ENCODE measurements at places on chromosomes 6 and 20.

- peak; percentile 62 for DNase-seq
These were observed at the start of gene DOK5 for GRCh38 chr20:54475334-54476168. Gene DOK5 (plus strand): TSS chr20:54475593. CDS start chr20:54475947, 354 bp downstream.

DNA sequence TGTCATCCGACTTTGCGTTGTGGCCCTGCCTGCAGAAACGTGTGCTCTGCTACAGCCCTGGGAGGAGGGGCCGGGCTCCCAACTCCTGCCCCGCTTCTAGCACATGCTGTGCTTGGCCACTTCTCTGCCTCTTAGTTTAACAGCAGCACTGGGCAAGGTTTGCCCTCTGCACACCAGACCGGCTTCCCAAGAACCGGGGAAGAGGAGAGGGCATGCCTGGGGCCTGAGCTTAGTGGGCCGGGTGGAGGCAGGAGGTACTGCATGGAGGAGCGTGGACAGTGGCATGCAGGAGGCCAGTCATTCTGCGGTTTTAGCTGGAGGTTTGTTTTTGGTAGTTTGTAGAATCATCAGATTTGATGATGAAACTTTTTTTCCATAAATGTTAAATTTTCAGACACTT lies 45.5 kb downstream of the CEP43 start:
- no peak for DNase-seq

GRCh38 chr6:84791927-84792326 lies 27.5 kb upstream of the TBX18 start:
- DNase-seq = no peak

- DNase-seq = no peak
These were observed 1175.3 kb upstream of the GJE1 start for GRCh38 chr6:140957386-140957785.

DNA sequence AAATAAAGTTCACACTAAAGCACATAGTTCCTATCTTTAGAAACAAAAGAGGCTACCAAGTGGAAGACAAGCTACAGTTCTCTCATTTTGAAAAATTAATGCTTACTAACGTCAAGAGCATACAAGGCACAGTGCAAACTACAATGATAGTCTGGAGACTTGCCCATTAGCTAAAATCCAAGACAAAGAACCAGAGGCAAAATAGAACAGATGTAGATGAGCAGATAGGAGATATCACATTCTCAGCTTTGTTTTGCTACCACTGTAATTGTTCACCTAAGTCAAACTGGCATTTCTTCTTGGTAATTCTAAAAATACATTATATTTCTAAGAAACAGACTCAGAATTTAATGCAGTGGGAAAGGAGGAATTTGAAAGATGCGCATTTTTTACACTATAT lies 5.2 kb downstream of the TMEM30A start:
- DNase-seq = no peak

- no peak for DNase-seq
These were observed 20.6 kb downstream of the EPM2A start for GRCh38 chr6:145714731-145715130.

GRCh38 chr20:62983210-62983609 lies 23.6 kb downstream of the BHLHE23 start:
- DNase-seq = no peak

- DNase-seq = peak; percentile 17
These were observed 56.6 kb downstream of the SYTL3 start for GRCh38 chr6:158706369-158706982.

Measured in Caki2 (cell line).